ENCODE measurements at places on chromosomes 1 and 21.

- DNase-seq: no peak
Observed at GRCh38 chr1:71698186-71698585, 584.2 kb downstream of the NEGR1 start.

- no peak for DNase-seq
Observed at GRCh38 chr1:3369446-3370076, 84.9 kb upstream of the ARHGEF16 start.

DNA sequence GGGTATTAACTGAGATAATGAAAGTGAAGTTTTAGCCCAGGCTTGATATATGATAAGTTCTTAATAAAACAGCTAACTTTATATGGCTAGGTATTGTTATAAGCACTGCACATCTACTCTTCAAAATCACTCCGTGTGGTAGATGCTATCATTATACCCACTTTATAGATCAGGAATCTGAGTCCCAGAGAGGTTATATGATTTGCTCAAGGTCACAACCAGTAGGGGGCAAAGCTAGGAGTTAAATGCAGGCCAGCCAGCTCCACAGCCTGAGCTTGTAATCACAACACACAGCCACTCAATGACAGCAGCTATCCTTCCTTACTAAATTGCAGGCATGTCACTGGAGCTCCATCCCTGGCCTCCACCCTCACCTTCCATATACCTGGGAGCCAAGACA lies 115.8 kb downstream of the CAPN8 start:
- no peak for DNase-seq

- no peak for DNase-seq
Observed at GRCh38 chr1:107294686-107295085, 153.8 kb downstream of the NTNG1 start.

- DNase-seq: no peak
Observed at GRCh38 chr1:185645162-185645640, 89.0 kb upstream of the HMCN1 start.

- DNase-seq: no peak
Observed at GRCh38 chr1:202584707-202585589, 125.3 kb downstream of the SYT2 start.

- DNase-seq: no peak
Observed at GRCh38 chr21:39095681-39096080, 87.6 kb downstream of the PSMG1 start.

- no peak for DNase-seq
Observed at GRCh38 chr1:78047106-78047505, 1.3 kb downstream of the GIPC2 start.

- DNase-seq: no peak
Observed at GRCh38 chr1:69295265-69295664, 272.5 kb upstream of the LRRC7 start.

GRCh38 chr1:58434181-58434580 lies 112.3 kb downstream of the OMA1 start:
- no peak for DNase-seq
